ENCODE measurements at places on chromosomes 11 and 22. TPM values are rescaled to one million over a fixed set of nuclear protein-coding genes. Genes with fewer than 3 reads are reported as not detected.

- peak; percentile 13 for DNase-seq
Observed at GRCh38 chr11:2464451-2465165, 19.8 kb downstream of the KCNQ1 start.

- no peak for DNase-seq
Observed at GRCh38 chr11:100174881-100175280, 512.2 kb upstream of the ARHGAP42 start.

DBX1 gene
- not detected for total RNA-seq

OR51B2 gene
- total RNA-seq, result not detected

GGTLC3 gene
- total RNA-seq, result 7.2 TPM

GLYAT gene
- not detected for total RNA-seq

BIK gene
- not detected for total RNA-seq
